ENCODE measurements at places on chromosomes 6 and 20. TPM values are rescaled to one million over a fixed set of nuclear protein-coding genes. Genes with fewer than 3 reads are reported as not detected.

SPTLC3 gene
- total RNA-seq: 2.6 TPM

ANKRD60 gene
- total RNA-seq: not detected

RAB44 gene
- under 0.01 TPM for total RNA-seq

ZNF391 gene
- 1.2 TPM for total RNA-seq

CD24 gene
- 1,068 TPM for total RNA-seq

SLC12A5 gene
- total RNA-seq: not detected

PDE7B gene
- 2.4 TPM for total RNA-seq

RTN4IP1 gene
- total RNA-seq: 6.9 TPM

SLC35F1 gene
- not detected for total RNA-seq

CPXM1 gene
- 39.6 TPM for total RNA-seq

MYO6 gene
- total RNA-seq: 23.4 TPM

BPIFB1 gene
- not detected for total RNA-seq

MAK gene
- not detected for total RNA-seq

TBX18 gene
- 1.9 TPM for total RNA-seq

PLAGL1 gene
- total RNA-seq: 22.1 TPM

SLC24A3 gene
- total RNA-seq: not detected

RAMACL gene
- 0.12 TPM for total RNA-seq

MAD2L1BP gene
- 60.3 TPM for total RNA-seq

NRSN1 gene
- not detected for total RNA-seq

FAM209A gene
- total RNA-seq: not detected

VSX1 gene
- not detected for total RNA-seq

HLA-DMA gene
- 2.0 TPM for total RNA-seq

EEF1E1 gene
- total RNA-seq: 88.8 TPM

CTAGE9 gene
- total RNA-seq: not detected

TBC1D20 gene
- 18.2 TPM for total RNA-seq

CD83 gene
- 7.1 TPM for total RNA-seq

TAAR9 gene
- total RNA-seq: not detected

FAM83C gene
- total RNA-seq: not detected

MCCD1 gene
- not detected for total RNA-seq

GTSF1L gene
- not detected for total RNA-seq

OR2J3 gene
- total RNA-seq: not detected

GSTA1 gene
- not detected for total RNA-seq

ELMO2 gene
- 26.6 TPM for total RNA-seq

OR12D3 gene
- not detected for total RNA-seq

CST7 gene
- not detected for total RNA-seq
